ENCODE measurements at places on chromosomes 16 and 17.

GRCh38 chr16:24909856-24910255, 64.1 kb downstream of the SLC5A11 start:
- DNase-seq: no peak

- DNase-seq: no peak
Observed at GRCh38 chr16:19913340-19913645, 28.6 kb upstream of the GPRC5B start.

DNA sequence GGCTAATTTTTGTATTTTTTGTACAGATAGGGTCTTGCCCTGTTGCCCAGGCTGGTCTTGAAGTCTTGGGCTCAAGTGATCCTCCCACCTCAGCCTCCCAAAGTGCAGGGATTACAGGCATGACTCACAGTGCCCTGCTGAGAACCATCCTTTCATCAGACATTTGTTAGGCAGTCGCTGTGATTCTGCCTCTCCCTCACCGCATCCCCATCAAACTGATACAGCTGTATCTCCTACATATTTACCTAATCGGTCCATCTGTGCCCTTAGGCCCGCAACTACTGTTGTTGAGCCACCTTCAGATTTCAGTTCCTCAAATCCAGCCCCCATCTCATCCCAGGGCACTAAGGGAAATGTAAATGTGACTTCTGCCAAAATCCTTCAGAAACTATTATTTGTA, 2.0 kb upstream of the SLC43A2 start:
- no peak for DNase-seq

DNA sequence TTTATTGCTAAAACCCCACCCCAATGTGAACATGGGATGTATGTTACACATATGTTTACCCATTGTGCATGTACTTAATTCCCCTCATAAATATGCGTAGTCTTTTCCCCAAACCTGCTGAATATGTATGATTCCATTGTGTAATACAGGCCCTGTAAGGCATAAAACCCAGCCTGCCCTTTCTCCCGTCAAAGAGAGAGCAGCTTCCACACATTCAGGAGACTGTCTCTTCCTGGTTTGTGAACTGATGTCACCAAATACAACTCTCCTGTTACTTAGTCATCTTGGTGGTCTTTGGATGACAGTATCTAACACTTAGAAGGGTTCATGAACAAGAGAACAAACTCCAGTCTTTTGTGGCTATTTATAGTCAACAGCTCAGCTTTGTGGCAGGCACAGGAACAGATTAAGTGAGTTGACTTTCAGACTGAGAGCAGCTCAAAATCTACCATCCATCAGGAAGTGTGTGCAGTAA, 24.7 kb upstream of the TMC7 start:
- DNase-seq: no peak

DNA sequence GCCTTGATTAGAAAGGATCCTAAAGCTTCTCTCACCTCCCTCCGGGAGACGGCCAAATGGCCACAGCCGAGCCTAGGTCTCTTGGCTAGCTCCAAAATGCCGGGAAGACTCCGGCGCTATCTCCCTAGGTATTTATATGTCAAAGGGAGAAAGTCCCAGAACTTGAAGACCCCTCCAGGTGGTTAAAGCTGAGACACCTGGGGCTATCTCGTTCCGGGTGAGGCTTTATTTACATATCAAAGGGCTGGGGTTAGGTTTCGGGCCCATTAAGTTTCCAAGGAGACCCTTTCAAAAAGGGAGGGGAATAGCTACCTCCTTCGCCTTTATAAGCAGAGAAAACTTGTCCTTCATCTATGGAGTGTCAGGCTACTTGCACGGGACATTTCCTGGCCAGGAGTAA, 70.9 kb upstream of the KIFC3 start:
- DNase-seq: no peak

All from ureter (tissue), 1 donor.